LNCaP clone FGC (cell line): ENCODE measurements at places on chromosomes 6 and 20.
A peak's percentile ranks its signal among the peaks of the same experiment; 100 is the strongest.

GRCh38 chr20:50924261-50924920 is 6.8 kb downstream of the ADNP start:
- no peak for DNase-seq

DNA sequence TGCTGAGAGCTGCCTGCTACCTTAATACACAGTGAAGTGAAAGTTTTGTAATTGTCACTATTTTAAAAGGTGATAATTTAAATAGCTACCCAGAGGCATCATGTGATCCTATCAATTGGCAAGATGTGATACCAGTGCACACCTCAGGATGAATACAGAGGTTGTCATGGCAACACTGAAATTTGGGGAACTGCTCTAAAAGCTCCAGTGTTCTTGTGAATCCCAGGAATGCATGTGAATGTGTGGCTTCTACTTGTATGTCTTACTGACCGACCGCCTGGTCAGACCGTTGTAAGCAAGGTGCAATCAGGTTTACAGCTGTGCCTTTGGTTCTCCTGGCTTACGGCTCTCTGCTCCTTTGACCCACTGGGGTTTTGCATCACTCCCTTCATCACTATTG is 146.3 kb upstream of the GJE1 start:
- DNase-seq: no peak

DNA sequence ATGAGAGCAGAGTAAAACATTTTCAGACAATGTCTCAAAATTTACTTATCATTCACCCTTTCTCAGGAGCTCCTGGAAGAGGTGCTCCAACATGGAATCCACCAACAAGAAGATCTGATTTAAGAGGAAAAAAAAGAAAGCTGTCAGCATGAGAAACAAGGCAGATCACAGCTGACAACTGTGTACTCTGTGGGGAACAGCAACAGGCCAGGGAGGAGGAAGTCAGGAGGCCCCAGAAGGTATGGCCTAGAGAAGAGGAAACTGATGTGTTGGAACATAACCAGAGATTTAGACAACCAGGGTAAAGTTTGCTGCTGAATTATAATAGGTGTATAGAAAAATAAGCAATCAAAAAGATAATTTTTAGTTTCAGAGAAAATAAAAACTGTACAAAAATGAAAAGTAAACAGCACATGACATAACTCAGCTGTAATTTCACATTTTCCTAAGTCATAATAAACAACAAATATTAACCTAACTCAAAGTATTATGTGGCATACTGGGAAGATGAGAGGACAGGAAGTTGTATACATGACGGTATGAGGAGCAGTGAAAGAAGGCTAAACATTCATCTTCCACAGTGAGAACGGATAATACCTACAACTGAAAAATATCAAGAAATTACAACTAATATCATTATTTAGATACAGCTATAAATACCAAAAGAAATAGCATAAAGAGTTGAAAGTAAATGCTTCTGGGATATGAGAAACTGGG is 113.6 kb upstream of the EMILIN3 start:
- DNase-seq: no peak

DNA sequence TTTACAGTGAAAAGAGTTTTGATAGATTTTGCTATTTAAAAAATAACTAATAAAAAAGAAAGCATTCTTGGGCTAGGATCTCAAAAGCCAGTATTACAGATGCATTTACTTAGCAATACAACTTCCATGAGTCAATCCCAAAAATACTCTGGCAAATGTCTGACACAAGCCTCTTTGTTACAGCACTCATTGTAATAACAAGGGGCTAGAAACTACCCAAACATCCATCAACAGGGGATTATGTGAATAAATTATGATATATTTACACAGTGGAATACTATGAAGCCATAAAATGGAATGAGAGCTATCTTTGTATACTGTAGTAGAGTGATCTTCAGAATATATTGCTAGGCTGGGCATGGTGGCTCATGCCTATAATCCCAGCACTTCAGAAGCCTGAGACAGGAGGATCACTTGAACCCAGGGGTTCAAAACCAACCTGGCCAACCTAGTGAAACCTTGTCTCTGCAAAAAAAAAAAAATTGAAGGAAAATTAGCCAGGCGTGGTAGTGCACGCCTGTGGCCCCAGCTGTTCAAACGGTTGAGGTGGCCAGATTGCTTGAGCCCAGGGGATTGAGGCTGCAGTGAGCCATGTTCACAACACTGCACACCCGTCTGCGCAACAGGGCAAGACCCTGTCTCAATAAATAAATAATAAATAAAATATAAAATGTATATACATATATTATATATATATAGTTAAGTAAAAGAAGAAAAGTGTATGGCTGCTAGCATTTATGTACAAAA is 34.7 kb upstream of the TOP1 start:
- DNase-seq: no peak

- peak; percentile 88 for DNase-seq
These were observed 544 bp upstream of the TP53INP2 start for GRCh38 chr20:34703424-34704176.

DNA sequence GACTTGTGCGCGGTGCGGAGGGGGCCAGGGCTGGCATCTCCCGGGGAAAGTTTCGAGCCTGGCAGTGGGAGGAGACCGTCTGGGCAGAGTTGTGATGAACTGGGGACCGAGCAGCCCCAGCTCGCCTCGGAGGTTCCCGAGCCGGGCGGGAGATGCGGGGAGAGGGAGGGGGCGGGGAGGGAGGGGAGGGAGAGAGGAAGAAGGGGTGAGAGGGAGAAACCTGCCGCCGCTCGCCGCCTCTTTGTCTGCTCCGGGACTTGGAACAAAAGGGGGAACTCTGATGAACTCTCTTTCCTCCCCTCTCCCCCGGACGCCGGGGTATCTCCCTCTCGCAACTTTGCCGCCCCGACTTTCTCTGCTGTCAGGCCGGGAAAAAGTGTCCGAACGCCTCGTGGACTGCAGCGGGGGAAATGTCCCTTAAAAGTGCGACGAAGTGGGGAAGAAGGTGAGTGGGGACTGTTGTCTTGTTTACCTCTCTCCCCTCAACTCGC is 72.7 kb downstream of the SOX4 start:
- DNase-seq: no peak

DNA sequence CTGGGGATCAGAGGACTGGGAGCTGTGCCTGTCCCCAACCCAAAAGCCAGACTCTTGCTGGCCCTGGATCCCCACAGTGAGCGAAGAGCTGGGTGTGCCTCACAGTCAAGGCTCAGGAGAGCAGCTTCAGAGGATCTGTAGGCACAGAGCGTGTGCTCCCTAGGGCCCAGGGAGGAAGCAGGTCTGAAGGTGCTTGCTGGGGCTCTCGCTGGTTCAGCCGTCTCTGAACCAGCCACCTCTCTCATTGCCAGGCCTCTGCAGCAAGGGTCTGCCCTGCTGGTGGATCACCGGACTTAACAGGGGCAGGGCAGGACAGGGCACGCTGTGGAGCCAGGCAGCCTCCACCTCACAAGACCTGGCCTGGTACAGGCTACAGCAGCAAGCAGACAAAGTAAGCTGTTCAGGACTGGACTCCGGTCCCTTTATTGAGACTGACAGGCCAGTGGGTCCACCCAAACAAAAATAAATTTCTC is 13.8 kb downstream of the PCIF1 start:
- DNase-seq: no peak

DNA sequence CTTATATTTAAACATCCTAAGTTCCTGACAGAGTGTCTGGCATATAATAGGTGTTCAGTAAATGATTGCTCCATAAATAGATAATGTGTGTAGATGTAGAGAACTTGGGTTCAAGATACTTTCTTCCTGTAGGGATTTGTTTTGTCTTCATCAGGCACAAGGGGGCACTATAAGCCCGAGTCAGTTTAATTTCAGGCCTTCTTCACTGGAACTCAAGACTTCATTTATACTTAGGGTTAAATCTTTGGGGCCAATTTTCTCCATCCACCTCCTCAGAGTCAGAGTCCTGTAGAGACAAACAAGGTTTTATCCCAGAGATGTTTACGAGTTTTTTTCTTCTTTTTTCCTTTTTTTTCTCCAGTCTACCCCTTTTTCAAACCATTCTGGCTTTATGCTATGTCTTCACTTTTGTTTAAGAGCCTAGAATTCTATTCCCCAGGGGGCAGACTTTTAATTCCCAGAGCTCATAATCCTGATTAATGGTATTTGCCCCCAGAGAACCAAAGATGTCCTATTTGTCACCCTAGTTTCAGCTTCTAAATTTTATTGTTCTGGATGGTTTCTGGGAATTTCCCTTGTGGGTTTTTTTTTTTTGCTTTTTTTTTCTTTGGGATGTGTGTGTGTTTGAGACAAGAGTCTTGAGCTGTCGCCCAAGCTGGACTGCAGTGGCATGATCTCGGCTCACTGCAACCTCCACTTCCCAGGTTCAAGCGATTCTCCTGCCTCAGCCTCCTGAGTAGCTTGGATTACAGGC is 88.4 kb downstream of the HFE start:
- peak; percentile 51 for DNase-seq

DNA sequence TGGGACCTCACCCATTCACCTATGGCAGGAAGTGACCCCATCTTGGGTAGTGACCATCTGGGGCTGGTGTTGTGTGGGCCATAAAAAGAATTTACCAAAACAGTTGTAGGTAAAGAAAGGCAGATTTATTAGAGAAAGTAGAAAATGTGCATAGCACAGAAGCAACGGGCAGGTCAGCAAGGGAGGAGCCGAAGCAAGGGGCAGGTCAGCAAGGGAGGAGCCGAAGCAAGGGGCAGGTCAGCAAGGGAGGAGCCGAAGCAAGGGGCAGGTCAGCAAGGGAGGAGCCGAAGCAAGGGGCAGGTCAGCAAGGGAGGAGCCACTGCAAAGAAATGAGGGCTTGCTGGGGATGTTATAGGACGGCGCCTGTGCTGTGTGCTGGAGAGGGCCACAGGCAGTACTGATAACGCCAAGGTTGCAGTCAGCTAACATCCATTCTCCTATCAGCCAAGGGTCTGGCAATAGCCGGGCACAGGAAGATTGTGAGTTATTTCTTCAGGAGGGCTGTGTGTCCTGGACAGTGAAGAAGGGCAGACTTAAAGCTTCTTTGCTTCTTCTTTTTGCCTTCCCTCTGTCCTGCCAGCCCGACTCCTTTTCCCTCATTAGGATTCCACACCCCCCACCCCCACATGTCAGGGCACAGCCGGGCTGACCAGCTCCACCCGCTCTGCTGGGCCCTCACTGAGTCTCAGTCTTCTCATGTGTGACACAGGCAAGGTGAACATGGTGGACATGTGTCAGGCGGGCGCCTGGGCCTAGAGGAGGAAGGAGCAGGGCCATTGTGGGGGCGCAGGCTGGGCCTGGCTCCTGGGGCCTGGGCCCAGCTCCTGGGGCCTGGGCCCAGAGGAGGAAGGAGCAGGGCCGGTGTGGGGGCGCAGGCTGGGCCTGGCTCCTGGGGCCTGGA is 31.6 kb upstream of the CHRNA4 start:
- DNase-seq: no peak

- no peak for DNase-seq
These were observed 391.0 kb downstream of the TFAP2B start for GRCh38 chr6:51209651-51210050.

DNA sequence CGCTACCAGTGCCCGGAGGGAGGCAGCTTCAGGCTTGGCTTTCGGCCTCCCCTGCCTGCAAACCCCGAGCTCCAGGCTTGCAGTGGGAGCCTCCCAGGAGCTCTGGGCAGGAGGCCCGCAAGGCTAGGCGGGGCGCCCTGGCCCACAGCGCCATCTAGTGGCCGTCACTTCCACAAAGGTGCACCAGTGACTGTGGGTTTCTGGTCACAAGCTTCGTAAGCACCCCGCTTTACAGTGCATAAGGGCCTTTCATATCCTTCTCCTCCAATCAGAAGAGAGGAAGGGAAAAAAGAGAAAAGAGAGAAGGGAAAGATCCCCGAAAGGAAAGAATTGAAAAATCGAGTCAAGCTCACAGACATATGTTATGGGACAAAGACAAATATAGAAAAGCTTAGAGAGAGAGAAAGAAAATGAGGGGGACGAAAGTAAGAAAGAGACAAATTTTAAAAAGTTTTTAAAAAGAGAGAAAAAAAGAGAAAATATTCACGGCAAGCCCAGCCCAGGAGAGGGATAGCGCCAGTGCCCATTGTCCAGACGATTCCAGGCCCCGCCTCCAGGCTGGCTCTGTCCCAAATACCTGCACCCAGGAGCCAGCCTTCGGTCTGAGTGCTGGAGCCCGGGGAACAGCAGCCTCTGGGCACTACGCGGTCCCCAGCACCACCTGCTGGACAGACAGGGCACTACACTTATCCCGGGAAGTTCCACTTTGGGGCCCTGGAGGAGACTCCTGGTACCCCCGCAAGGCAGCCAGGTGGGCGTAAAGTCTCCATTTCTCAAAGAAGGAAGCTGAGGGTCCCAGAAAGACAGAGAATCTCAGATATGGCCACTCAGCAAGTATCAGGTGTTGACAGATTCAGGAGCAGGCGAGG is 207.1 kb downstream of the PREX1 start:
- DNase-seq: peak; percentile 67

GRCh38 chr6:167524261-167525111 is 199.6 kb downstream of the TTLL2 start:
- DNase-seq: no peak

- no peak for DNase-seq
These were observed 128.6 kb downstream of the RNF144B start for GRCh38 chr6:18515767-18516166.

DNA sequence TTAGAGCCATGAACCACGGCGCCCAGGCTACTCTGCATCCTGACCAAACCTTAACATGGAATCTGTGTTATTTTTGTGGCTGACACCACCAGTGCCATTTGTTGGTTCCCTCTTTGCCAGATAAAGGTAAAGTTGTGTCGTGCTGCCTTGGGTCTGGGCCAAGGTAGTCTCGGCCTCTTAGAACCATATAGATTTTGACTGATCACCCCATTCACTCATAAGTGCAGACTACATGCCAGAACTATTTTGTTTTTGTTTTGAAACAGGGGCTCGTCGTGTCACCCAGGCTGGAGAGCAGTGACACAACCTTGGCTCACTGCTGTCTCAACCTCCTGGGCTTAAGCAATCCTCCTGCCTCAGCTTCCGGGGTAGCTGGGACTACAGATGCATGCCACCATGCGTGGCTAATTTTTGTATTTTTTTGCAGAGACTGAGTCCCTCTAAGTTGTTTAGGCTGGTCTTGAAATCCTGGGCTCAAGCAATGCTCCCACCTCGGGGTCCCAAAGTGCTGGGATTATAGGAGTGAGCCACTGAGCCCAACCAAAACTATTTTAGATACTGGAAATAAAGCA is 19.2 kb upstream of the RIPOR3 start:
- DNase-seq: no peak

GRCh38 chr6:108960601-108961000 is 112.4 kb downstream of the ARMC2 start:
- no peak for DNase-seq

DNA sequence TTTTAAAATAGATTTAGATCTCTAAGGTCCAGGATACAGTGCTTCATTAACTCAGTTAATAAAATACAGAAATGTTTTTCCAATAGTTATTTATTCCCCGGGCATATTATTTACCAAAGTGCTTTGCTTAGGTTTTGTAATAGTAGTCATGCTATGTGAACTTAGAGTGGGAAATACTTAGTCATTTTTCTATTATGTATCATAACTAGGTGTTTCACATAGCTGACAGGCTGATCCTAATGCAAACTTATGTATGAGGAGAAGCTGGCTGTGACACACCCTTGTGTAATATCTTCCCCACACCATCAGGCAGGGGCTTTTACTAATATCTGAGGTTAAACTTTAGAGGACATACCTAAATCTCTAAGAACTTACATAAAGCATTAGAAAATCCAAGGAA is 277.7 kb upstream of the RIMS1 start:
- no peak for DNase-seq

GRCh38 chr20:3646651-3647050 is 16.5 kb downstream of the GFRA4 start:
- no peak for DNase-seq
